ENCODE measurements at places on chromosomes 7 and 10. TPM values are rescaled to one million over a fixed set of nuclear protein-coding genes. Genes with fewer than 3 reads are reported as not detected.

NPSR1 gene
- not detected for total RNA-seq

NFE2L3 gene
- total RNA-seq: not detected

TSPAN33 gene
- total RNA-seq: 11.1 TPM

DNA sequence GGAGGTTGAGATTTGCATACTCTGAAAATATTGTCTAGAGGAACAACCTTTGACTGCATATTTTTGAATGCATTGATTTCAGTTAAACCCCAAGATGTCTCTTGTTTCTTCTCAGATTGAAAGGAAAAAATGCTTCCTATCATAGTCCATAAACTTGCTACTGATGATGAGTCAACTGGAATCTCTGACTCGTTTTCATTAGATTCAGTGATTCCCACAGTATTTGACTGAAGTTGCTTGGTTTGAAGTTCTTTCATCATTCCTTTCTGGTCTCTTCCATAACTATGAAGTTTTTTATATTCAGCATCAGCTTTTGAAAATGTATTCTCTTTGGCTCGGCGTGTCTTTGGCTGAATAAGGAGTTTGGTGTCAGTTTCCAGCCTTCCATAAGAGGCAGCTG is 10.7 kb downstream of the PEX1 start:
- no peak for DNase-seq

RAMP3 gene
- not detected for total RNA-seq

ZNF503 gene
- total RNA-seq: not detected

GRCh38 chr7:112162142-112162766 is 43.9 kb downstream of the DOCK4 start:
- no peak for DNase-seq

DNA sequence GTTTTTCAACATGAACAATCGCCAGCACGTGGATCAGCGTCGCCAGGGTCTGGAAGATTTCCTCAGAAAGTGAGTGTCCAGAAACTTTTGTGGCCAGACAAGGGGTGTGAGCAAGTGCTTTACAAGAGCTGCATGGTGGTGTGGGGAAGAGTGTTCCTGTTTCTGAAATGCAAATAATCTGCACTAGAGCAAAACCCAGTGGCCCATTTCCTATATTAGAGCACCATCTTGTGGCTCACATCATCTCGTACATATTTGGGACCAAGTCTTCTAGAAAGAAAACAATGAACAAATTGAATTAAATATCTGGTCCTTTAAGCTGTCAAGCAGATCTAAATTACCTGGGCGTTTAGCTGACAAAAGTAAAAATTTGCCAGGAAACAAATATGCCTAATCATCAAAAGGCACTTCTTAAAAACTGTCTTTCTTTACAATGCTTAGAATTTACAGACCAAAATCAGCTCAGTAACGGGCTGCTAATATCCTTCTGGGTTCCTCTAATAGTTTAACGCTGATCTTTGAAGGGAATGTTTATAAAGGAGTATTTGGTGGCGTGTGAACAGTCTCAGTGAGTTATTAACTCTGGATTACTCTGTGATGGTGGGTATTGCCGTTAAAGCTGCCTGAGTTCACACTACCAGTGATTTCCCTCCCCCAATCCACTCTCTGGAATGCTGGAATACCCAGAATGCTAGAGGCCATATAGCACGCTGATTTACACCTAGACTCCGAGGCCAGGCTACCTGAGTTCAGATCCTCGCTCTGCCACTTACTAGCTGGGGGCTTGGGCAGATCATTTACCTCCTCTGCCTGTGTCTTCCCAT is 73.6 kb downstream of the SNX10 start:
- DNase-seq: peak; percentile 94

DNA sequence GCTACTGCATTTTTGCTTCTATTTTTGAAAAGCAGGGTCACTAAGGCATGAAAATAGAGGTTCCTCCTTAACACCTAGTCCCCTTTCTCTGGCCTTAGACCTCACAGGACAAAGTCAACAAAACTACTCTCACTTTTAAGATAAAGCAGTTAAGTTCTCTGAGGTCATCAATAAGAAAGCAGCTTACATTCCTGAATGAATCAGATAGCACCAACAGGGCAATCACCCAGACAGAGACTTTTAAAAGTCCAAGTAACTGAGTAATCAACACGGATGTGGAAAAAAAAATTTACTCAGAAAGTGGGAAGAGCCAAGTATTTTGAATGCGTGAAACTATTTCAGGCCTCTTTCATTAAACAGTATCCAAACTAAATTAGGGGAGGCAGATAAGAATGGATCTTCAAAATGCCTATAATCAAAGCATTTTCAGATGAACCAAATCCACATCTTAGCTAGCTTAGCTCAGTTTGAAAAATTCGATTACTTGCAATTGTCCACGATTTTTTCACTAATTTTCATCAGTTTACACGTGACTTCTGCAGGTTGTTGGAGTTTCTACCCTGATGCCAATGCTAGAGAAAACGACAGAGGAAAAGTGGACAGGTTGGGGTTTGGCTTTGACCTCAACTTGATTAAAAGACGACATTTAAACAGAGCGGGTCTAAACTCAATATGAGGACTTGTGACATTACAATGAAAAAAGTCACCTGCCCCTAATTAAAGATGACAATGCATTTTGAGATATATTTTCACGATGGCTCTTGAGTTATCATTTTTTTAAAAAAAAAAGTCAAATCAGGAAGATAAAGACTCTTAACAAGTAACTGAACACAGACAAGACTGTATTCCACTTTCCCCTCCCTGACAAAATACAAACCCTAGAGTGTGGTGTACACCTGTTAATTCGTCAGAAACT is 1.6 kb downstream of the BEND7 start:
- DNase-seq: no peak

GRCh38 chr10:45593938-45594275 is 78.7 kb downstream of the ZFAND4 start:
- DNase-seq: no peak

DNA sequence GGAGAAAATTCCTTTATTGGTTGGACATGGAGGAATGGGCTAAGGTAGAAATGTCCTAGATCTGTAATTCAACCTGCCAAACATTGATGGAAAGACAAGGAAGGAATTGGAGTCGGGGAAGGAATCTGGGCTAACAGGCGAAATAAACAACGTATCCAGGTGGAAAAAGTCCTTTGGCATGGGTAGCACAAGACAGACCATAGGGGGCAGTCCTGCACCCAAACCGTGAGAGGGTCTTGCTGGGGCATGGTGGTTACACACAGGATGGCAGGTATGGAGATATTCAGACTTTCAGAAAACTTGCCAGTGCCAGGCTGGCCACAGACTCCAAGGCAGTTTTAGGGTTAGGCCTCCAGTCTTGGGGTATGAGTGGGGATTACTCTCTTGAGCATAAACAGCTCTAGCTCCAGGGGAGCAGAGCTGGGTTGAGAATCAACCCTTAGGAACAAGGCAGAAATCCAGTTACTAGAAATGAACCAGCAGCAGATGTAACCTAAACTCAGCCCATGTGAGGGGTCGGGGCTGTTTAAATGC is 188.6 kb upstream of the GDF10 start:
- DNase-seq: no peak

CARD11 gene
- total RNA-seq: 87.2 TPM

DNA sequence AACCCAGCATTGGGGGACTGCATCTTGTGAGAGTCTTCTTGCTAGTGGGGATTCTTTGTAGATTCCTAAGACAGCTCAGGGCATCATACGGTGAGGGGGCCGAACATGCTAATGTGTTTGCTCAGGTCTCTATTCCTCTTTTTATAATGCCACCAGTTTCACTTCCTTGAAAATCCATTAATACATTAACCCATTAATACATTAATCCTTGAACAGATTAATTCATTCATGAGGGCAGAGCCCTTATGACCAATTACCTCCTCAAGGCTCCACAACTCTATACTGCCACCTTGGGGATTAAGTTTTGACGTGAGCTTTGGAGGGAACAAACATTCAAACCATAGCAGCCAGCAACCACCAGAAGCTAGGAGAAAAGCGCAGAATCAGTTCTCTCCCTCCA is 67.2 kb upstream of the POT1 start:
- peak; percentile 83 for DNase-seq

DNA sequence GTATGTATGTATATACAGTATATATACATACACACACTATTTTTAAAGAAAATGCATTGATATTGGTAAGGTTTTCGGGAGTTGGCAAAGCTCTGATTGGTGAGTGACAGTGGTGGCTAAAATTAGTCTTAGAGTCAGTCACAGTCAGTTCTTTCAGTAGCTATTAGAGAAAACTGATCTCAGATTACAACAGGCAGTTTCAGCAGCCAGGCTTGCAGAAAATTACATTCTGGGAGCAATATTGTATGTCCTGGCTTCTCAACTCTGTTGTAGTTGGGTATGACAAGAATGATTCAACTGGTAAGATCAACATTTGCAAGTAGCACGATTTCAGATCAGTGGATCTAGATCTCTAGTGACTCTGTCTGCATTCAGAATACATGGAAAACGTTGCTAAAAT is 897.9 kb upstream of the AUTS2 start:
- DNase-seq: no peak

C10orf53 gene
- not detected for total RNA-seq

AKR1C8 gene
- not detected for total RNA-seq

GRCh38 chr10:372566-372965 is 237.3 kb downstream of the ZMYND11 start:
- DNase-seq: no peak

TSPAN13 gene
- total RNA-seq: 4.2 TPM

SEMA4G gene
- total RNA-seq: not detected

GRCh38 chr7:125504848-125505247 is 575.2 kb upstream of the POT1 start:
- no peak for DNase-seq

DNA sequence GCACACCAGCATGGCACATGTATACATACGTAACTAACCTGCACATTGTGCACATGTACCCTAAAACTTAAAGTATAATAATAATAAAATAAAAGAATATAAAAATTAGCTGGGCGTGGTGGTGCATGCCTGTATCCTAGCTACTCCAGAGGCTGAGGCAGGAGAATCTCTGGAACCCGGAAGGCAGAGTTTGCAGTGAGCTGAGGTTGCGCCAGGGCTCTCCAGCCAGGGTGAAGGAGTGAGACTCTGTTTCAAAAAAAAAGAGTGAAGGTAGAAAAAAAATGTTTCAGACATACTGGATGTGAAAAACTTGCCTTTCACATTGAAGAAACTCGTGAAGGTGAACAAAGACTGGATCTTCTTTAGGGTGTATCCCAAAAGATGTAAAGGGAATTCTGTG is 26.7 kb downstream of the TSPAN14 start:
- no peak for DNase-seq

GRCh38 chr7:112453505-112454171 is 3.4 kb downstream of the IFRD1 start:
- no peak for DNase-seq

DNA sequence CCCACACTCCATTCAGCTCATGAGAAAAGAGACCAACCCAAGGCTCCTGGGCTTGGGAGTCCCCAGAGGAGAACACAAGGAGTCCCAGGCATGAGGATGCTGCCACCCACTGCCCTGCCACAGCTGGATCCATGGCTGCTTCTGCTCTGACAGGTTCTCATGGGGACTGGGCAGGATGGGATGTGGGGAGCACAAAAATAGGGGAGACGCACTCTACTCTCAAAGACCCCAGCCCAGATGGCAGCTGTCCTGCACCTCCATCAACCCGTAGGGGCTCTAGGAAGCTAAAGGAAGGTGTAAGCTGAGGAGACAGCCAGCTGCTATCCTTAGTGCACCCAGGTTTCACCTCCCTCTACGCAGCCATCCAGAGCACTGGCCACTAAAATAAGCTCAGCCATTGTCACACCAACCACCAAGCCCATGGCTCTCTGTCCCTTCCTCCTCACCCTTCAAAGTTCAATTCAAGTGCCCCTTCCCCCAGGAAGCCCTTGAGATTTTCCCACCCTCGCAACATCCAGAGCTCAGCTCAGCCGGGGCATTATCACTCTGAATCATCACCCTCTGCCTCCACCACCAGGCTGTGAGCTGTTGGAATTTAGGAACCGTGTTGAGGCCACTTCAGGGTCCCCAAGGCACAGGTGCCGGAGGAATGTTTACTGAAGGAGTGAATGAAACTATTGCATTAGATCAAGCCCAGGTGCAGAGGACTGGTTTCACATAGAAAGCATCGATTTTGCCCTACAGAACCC is 142.1 kb downstream of the GRID1 start:
- no peak for DNase-seq

- DNase-seq: no peak
Observed at GRCh38 chr10:3787016-3787400, 2.0 kb upstream of the KLF6 start.

DNA sequence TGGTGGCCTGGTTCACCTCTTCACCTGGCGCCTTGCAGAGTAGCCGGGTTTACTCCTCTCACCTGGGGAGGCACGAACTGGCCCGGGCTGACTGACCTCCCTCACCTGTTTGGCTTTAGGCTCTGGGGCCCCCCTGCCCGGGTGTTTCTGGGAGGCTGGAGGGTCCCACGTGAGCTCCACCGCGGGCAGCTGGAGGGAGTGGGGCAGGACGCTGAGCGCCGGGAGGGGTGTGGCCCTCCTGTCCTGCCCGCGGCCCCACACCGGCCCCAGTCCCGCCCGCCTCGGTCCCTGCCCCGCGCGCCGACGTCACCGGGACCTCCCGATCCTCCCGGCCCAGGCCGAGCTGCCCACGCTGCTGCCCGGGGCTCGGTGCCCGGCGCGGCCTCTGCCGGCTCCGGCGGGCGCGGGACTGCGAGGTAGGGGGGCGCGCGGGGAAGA is at the start of gene AMZ1:
Gene AMZ1, plus strand, starts transcription at position 322 of the 438 bp plus-strand sequence. CDS start 12,250 bp downstream, outside the sequence.
- DNase-seq: no peak

- no peak for DNase-seq
Observed at GRCh38 chr7:103762065-103762760, 227.2 kb downstream of the RELN start.

ADIRF gene
- not detected for total RNA-seq

- DNase-seq: no peak
Observed at GRCh38 chr10:474946-475345, 214.5 kb downstream of the DIP2C start.

- DNase-seq: no peak
Observed at GRCh38 chr7:140697447-140698143, 1.1 kb downstream of the NDUFB2 start.

DNA sequence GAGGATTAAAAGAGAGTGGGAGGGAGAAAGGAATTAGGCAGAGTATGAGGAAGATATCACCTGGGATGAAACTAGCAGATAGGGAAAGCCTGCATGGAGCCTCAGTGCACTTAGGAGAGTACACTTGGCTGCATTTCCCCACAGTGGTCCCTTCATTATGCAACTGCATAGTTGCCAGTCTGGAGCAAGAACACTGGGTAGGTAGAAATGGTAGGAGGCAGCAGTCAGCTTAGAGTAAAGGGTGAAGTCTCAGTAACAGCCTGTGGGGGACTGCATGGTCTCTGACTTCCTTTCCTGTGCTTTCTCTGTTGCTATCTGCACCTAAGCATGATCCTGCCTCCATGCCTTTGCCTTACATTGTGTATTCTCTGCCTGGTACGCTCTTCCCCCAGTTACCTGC is 14.0 kb upstream of the PCGF5 start:
- DNase-seq: no peak

DNA sequence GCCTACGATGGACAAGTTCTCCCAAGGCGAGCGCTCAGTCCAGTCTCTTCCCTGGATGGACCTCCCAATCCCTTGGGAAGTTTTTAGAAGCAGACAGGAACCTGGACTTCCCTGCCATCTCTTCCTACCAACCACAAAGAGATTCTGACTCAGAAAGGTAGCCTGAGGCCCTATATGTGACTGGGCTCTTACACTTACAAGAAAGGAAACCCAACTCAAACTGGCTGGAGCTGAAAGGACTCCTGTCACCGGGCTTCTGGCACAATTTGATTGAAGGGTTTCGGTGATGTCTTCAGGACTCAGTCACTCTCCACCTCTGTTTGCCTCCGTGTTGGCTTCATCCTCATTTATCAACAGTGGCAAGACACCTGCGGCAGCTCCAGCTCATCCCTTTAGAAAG is 3.7 kb upstream of the COL13A1 start:
- no peak for DNase-seq

TMEM270 gene
- not detected for total RNA-seq

Data from Karpas-422 (cell line).